ENCODE measurements at places on chromosomes 13 and 19. TPM values are rescaled to one million over a fixed set of nuclear protein-coding genes. Genes with fewer than 3 reads are reported as not detected.

GRCh38 chr13:21932996-21933395 is 262.1 kb downstream of the FGF9 start:
- H3K36me3 ChIP-seq: no peaks in the 10 kb centered on the region
- no peak overlapping the region for H3K4me3 ChIP-seq
- H3K4me1 ChIP-seq: no peaks in the 10 kb centered on the region
- no peaks in the 10 kb centered on the region for H3K27me3 ChIP-seq
- no peak for DNase-seq
- H3K27ac ChIP-seq: no peak overlapping the region

Gene KLK2
- total RNA-seq: not detected

Gene LRRC8E
- 4.7 TPM for total RNA-seq

Gene ZNF256
- 1.9 TPM for total RNA-seq

DNA sequence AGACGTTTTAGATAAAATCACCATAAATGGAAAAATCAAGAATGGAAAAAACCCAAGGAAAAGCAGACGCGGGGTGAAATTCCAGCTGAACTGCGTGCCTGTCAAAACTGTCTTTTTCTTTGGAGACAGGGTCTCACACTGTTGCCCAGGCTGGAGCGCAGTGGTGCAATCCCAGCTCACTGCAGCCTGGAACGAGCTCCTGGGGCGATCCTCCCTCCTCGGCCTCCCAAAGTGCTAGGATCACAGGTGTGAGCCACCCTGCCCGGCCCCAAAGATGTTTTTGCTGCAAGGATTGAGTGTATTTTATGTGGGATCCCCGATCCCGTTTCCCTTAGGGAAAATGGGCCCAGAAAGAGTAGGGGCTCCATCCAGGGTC is 875 bp upstream of the PEAK3 start:
- H3K4me3 ChIP-seq: no peak overlapping the region
- no peak overlapping the region for H3K27ac ChIP-seq
- H3K27me3 ChIP-seq: no peaks in the 10 kb centered on the region
- no peaks in the 10 kb centered on the region for H3K36me3 ChIP-seq

Gene KIR2DL4
- 0.12 TPM for total RNA-seq

DNA sequence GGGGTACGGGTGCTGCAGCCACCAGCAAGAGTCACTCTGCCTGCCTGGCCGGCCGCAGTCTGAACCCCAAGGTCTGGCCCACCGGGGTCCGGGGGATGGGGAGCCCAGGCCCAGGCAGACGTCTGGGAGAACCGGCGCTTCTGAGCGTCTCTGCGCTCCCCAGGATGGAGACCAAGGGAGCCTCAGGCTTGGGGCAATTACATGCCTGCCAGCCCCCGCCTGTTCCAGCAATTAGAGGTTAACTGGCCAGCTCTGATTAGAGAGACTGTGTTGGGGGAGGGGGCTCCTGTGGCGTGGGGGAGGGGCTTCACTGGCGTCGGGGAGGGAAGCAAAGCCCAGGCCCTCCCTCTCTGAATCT is 11.9 kb downstream of the MEIS3 start:
- DNase-seq: no peak
- no peaks in the 10 kb centered on the region for H3K27me3 ChIP-seq
- no peak overlapping the region for H3K27ac ChIP-seq

DNA sequence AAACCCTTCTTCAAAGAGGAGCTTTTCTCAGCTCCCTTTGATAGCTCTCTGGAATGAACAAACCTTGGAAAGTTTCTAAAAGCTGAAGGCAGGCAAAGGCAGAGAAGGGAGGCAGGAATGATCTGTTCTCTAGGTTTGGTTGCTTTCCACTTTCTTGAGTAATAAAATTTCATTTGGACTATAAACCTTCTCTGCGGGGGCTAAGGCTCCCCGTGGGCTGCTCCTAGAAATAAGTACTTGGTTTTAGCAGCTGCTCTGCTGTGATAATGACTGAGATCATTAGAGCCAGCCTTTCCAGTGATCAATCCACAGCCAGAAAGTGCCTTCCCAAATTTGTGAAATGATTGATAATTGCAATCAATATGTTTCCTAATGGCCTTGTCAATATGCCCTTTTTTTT is 183.8 kb upstream of the HTR2A start:
- H3K4me3 ChIP-seq: no peak overlapping the region
- H3K4me1 ChIP-seq: no peaks in the 10 kb centered on the region
- no peak for DNase-seq
- H3K36me3 ChIP-seq: no peaks in the 10 kb centered on the region
- no peak overlapping the region for H3K27ac ChIP-seq

Gene FAM187B
- not detected for total RNA-seq

Gene CD79A
- 0.28 TPM for total RNA-seq

Data from pancreas (tissue), 10 donors.